Activated naive CD4-positive, alpha-beta T cell treated with Interleukin-2 at 50 U/mL for 16 hours (primary cell): ENCODE measurements at places on chromosomes 16 and 17.
A peak's percentile ranks its signal among the peaks of the same experiment; 100 is the strongest.

DNA sequence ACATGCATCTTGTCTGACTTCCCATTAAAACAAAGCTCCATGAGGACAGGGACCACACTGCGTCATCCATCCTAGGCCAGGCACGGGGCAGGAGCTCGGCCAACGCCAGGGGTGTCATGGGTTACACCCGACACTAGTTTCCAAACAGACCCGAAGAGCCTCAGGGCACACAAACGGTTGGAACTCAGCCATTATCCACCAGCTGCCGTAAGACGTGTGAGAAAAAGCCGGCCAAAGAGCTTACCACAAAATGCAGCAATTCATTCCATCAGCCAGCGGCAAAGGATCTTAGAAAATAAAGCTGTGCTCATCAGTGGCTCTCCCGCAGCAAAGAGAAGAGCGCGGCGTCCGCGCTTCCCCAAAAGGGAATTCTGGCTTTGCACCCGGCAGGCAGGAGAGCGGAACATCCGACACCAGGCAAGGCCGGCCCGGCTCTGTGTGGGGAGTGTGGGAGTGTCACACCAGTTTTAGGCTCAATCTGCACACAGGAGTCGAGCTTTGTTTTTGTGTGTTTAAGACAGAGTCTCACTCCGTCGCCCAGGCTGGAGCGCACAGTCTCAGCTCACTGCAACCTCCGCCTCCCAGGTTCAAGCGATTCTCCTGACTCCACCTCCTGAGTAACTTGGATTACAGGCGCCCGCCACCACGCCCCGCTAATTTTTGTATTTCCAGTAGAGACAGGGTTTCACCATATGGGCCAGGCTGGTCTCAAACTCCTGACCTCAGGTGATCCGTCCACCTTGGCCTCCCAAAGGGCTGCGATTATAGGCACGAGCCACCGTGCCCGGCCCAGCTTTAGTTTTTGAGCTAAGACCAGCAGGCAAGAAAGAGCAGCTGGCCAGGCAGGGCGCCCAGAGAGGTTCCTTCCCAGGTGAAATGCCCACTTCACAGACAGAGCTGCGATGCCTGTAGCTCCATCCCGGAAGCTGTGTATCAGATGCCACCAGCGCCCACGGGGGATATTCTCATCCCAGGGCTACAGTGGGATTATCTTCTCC, 1.5 kb downstream of the SLC38A8 start:
- no peak for DNase-seq

- DNase-seq: no peak
These were observed 12.7 kb downstream of the SPNS2 start for GRCh38 chr17:4511199-4511932.

- no peak for DNase-seq
These were observed 63.3 kb upstream of the HLF start for GRCh38 chr17:55201308-55201932.

DNA sequence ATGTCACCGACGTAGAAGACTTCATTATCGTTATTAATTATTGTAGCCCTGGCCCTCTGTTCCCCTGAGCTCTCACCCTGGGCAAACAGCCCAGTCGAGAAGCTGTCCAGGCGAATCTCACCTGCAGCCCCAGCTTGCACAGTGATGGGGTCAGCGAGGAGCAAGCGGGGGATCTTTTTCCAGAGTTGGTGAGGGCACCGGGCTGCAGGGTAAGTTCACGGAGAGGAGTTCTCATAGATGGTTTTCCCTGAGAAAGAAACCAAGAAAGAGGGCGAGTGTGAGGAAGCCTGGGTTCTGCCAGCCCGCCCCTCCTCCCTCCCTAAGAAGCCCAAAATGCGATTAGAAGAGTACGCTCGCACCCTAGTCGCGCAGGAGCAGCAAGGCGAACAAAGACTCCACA, 436 bp downstream of the SPAG5 start:
- no peak for DNase-seq

DNA sequence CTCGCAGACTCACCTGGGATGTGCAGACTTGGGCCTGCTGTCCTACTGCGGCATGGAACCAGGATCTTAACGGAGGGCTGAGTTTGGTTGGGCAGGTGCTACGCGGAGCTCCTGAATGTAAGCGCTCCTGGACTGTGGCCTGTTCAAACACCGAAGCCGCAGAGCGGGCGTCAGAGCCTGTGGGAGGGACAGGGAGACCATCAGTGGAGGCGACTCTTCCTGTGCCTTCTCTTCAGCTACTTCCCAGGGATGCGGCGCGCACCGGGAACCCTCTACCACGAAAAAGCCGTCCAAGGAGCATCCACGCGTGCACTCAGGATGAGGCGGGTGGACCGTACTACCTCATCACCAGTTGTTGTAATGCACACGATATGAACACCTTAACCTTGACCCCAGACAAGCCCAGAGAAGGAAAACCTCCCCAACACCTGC, 2.0 kb downstream of the USP36 start:
- DNase-seq: no peak

GRCh38 chr16:75226550-75227360, 8.0 kb downstream of the CTRB1 start:
- DNase-seq: no peak

DNA sequence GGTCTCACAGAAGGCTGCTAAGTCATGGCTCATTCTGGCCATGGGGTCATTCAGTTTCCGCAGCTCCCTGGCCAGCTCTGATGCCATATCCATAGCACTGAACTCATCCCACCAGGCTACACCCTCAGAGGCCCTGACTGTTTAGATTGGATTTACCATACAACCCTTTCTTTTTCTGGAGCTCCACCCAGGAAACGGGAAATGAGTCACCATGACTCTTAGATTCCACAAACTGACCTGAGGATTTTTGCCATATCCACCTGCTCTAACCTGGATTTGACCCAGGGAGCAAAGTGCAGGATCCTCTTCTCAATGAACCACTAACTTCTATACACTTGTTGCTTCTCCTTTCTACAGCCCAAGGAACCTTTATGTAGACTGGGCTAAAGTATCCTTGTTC, 20.3 kb upstream of the CALB2 start:
- DNase-seq: no peak

DNA sequence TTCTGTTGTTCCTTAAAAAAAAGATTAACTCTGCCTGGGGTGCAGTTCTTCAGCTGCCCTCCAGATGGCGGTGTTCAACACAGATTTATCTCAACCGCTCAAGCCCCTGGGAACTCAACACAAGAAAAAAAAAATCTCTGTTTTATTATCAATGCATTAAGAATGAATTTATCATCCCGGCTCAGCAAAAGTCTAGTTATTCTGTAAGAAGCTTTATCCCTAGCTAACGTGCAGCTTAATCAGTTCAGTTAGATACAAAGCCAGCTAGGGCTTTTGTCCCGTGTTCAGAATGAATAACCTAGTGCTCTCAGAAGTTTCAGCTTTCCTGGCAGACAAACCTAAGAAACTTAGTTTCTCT, 475.9 kb upstream of the CCL2 start:
- peak; percentile 16 for DNase-seq

DNA sequence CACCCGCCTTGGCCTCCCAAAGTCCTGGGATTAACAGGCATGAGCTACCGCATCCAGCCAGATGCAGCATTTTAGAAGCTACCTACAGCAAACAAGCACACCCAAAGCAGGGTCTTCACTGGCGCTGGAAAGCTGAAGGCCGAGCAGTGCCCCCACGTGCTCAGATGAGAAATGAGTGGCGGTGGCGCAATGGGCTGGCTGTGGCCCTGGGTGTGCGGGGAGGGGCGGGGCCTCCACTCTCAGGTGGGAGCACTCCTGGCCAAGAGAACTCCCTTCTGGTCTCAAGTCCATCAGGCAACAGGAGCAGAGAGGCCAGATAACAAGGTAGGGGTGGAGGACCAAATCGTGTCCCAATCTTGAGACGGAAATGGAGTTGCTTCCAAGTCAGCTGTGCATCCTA, 12.1 kb downstream of the TMEM11 start:
- no peak for DNase-seq

GRCh38 chr17:43702637-43703036, 40.9 kb upstream of the MEOX1 start:
- DNase-seq: no peak

DNA sequence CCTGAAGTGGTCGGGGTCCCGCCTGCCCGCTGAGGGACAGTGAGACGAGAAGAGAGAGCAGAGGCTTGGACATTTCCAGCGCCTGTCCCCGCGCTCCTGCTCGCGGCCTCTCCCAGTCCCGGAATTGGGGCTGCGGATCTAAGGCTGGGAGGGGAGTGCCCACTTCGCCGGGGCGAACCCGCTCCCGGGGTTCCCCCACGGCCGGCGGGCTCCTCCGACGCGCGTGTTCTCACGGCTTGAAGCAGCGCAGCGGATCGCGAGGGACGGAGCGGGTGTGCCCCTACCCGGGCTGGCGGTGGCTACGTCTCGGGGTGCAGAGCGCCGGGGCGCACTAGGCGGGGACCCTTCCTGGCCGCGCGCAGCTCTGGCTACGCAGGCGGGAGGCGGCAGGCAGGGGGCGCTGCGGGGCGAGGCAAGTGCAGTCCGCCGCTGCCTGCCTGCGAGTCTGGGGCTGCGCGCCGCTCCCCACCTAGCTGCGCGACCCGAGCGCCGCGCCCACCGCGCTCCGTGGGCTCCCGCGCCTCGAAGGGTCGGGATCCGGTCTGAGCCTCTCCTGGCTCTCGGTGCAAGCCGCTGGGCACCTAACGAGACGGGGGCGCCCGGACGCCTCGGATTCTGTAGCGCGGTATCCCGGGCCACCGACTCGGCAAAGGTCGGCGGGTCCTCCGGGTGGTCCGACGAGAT, 1.2 kb downstream of the NGFR start:
- DNase-seq: peak; percentile 86

DNA sequence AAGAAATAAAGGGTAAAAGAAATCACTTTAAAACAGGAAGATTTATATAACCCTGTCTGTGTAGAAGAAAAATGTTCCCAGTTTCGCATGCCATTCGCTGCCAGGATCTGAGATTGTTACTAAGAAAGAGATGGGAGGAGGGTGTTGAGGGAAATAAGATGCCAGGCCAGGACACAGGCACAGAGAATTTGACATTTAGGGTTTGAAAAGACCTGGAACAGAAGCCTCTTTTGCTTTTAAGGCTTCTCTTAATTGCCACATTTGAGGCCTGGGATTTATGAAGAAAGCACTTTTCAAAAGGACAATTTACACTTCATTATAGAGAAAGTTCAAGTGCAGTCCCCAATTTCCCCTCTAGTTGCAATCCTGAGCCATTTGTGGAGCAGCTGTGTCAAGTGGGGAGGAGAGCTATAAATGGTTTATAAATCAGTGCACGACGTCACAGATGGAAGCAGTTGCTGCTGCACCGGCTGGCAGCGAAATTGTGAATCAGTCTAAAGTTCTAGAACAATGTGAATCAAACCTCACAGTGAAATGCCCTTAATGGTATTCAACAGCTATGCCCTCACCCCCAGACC, 26.5 kb upstream of the C16orf87 start:
- DNase-seq: no peak

DNA sequence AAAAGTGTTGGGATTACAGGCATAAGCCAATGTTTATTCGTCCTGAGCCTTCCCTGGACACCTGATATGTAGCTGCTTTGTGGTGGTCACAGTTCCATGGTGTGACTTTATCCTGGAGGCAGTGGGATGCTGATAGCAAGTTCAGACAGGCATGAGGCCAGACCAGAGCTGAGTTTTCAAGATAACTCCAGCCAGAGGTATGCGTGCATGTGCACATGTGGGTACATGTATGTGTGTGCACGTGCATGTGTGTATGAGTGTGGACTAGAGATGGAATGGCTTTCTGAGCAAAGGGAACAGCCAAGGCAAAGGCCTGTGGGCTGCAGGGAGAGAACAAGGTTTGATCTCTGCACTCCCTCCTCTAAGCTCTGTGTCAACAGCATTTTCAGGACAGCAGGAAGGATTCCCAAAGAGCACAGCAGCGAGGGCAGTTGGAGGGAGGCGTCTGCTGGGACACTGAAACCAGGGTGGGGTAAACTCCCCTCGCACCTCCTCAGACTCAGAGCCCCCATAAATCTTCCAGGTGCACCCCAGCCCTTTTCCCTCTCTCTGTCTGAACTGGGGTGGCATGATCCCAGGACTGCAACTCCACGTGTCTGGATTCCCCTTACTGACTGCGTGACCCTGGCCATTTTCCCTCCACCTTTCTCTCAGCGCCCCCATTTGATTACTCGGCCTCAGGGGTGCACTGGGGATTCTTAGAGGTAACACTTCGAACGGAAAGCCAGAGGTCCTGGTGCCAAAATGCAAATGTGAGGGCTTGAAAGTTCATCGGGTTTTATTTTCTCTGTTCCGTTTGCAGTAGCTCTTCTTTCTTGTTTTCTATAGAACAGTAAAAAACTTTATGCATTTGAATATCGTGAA, 15.3 kb downstream of the NLRC5 start:
- no peak for DNase-seq

DNA sequence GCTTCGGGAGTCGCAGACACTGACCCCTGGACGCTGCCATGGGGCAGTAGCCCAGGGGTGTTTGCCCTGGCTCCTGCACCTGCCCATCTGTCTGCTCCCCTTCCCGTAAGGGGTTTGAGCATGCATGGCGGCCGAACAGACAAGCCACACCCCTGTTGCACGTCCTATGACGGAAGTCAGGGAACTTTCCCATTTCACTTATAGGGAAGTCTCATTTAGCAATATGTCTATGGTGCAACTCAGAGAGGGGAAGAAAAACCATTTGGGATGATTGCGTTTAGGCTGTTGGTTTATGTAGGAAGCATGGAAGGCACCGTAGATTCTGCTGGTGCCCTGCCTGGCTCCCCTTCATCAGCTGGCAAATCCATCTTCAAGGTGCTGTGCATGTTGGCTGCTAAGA, 112.5 kb downstream of the HAPSTR1 start:
- DNase-seq: no peak

GRCh38 chr17:75301049-75301448, 11.8 kb upstream of the SLC25A19 start:
- DNase-seq: no peak

GRCh38 chr17:7798839-7799238, 35.2 kb upstream of the KDM6B start:
- DNase-seq: no peak

GRCh38 chr16:80986557-80986956, 20.1 kb downstream of the CMC2 start:
- DNase-seq: no peak

DNA sequence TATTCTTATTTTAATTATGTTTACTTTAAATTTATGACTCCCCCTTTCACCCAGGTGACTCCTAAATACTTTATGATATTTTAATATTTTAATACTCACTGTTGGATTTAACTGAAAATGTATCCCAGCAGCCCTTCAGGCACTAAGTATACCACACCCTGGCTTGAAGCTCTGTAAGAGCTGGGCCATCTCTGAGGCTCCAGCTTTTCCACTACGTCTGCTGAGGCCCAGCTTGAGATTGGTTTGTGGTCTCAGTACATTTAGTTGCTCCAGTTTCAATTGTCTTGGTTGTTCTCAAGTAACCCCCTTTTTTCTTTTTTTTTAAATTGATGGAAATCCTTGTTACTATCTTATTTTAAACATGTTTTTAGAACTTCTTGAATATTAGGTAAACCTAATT, 27.0 kb upstream of the CAPNS2 start:
- DNase-seq: no peak
